ENCODE measurements at places on chromosomes 3 and 15. TPM values are rescaled to one million over a fixed set of nuclear protein-coding genes. Genes with fewer than 3 reads are reported as not detected.

The SEMA7A gene
- 2.0 TPM for total RNA-seq

The STRIT1 gene
- not detected for total RNA-seq

The SLC22A13 gene
- total RNA-seq = 0.09 TPM

The GPR27 gene
- not detected for total RNA-seq

The KBTBD12 gene
- not detected for total RNA-seq
